Natural killer cell (primary cell): ENCODE measurements at places on chromosomes 12 and 14.

- no peak for DNase-seq
These were observed 10.6 kb upstream of the ACOT1 start for GRCh38 chr14:73526036-73526984.

DNA sequence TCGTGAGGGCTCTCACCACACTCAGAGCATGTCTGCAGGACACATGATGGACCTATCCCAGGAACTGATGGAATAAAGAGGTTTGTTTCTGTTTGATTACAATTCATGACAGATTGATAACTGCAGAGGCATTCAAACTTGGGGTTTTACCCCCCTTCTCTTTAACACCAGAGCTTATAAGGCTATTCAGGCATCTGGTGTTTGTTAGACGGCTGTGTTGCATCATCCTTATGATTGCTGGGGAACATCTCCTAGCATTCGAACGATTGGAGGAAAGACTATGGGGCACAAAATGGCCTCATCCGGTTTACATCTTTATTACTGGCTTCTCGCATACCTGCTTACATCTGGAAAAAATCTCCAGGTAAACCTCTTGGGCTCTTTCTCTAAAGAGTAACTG is 191.8 kb downstream of the MSRB3 start:
- no peak for DNase-seq

DNA sequence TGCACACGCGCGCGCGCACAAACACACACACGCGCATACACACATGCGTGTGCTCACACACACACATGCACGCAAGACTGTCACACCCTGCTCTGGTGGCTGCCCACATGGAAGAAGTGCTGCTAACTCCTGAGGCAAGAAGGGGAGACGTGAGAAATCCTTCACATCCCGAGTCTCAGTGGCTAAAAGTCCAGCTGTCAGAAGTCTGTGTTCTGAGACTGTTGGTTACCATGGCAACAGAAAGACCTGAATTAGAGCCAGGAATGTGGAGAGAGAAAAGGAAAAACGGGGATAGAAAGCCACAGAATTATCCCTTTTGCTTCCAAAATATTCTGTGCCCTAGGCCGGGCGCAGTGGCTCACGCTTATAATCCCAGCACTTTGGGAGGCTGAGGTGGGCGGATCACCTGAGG is 71.2 kb downstream of the PPFIBP1 start:
- no peak for DNase-seq

DNA sequence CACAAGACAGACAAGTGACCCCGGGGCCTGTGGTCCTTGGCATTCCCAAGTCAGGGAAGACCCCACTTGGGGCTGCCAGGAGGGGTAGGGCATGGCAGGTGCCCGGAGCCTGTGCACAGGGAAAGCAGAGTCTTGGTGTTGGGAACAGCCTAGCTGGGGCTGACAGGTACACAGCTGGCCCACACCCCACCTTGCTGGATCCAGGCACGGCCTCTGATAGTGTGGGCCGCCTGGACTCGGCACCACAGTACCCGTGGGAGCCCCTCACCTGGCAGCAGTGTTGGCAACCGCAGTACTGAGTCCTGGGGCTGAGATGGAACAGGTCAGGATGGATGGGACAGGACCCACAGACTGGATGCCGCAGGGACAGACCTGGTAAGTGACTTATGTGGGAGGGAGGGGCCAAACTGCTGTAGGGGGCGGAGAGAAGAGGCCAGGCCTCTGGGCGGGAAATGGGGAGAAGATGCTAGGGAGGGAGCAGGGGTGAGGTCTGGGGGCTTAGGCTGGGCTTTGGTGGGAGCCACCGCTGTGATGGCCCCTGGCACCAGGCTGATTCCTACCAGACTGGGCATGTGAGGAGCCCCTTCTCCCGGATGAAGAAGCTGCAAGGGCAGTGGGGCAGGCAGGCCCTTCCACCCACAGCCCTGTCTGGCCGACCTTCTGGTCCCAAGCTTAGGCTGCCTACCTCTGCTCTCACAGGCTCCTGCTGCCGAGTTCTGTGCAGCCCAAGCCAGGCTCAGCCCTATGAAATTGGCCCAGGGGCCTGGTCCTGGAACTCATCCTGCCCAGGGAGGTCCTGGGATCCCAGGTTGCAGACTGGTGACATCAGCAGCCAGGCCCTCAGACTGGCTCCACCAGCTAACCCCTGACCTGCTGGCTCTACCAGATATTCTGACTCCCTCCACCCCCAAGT is at the start of gene TGM1:
Gene TGM1, minus strand, starts transcription at position 357 of the 913 bp plus-strand sequence. CDS start 825 bp downstream, outside the sequence.
- no peak for DNase-seq

DNA sequence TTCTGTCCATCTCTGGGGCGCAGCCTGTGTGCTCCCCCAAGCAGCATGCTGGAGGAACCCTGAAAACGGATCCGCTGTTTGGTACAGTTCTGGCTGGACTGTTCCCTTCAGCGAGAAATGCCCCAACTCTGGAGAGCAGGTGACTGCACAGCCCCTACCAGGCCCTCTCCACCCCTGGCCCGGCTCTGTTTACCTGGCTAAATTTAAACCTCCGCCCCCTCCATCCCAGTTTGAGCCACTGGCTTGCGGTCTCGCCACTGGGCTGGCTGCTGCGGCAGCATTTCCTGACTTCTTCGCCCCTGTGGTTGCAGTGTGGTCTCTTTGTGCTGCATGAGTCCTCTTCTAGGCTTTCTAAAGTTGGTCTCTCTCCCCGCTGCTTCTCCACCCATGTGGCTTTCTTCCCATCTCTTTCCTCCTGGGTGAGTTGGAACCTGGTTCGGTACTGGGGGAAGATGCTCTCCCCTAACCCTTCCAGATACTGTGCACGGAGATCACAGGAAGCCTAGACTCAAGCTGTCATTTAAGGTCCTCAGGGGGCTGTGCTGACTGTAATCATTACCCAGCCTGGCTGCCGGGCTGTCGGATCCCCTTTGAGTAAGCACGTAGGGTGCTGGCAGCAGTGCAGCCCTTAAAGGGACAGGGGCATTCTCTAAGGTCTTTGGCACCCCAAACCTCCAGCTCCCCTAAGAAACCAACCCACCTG is 60.6 kb downstream of the FBXL14 start:
- peak; percentile 60 for DNase-seq

- no peak for DNase-seq
These were observed 5.2 kb downstream of the PGAM5 start for GRCh38 chr12:132715874-132716273.

- DNase-seq: no peak
These were observed 37.1 kb downstream of the NID2 start for GRCh38 chr14:52031781-52032180.

- no peak for DNase-seq
These were observed 283.4 kb upstream of the ATP2B1 start for GRCh38 chr12:89991807-89992590.

- DNase-seq: no peak
These were observed 1.2 kb downstream of the WNT5B start for GRCh38 chr12:1630133-1630826.
